ENCODE measurements at places on chromosomes 2 and 18.

GRCh38 chr2:160367887-160368286 lies 125.7 kb downstream of the RBMS1 start:
- DNase-seq = no peak

DNA sequence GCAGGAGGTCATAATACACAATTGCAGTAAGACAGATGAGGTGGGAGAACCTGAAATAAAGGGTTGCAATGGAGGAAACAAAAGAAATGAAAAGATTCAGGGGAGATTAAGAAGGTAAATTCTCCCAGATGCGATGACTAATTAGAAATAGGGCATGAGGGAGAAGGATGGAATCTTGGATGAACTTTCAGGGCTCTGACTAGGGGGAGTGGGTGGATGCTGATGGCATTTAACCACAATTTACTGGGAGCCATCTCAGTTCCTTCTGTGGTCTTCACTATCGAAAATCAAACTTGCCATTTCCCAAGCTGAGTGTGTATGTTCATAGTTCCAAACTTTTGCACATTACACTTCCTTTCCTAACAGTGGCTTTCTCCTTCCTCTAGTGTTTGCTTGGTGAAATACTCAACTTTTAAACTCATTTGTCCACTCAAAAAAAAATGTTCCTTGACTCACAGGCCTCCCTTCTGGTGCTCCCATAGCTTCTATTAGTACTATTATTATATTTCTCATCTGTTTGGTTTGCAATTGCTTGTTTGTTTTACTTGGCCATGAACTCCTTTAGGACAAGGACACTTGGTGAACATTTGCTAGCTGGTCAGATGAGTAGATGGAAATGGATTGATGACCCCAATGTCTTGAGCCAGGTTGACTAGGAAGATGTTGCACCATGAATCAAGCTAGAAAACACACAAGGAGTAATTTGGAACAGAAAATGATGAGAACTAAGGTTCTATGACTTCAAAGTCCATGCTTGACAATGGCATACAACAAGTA lies 178.5 kb downstream of the DIS3L2 start:
- no peak for DNase-seq

DNA sequence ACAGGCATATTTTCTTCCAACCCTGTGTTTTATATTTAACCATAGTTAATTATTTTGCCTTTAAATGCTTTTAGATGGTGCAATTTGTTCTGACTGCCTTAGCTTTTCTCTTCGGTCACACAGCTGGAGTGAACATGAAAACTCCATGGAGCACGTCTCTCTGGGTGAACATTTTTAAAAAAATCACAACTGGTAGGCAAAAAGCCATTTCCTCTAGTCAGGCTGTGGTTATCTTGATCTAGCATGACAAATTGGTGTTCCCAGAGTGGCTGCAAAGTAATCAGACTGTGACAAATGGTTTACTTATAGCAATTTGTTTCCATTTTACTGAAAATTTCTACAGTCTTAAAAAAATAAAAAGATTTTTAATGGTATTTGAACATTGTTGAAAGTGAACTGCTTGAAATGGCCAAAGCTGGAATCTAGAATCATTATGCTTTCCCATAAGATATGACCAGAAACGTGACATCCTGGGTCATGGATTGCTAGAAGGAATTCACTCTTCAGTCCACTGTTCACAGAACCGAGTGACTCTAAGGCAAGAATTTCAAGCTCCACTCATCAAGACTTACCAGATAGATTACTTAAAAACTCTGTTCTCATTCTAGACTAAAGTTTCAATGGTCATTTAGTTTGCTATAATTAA lies 703.6 kb downstream of the CPS1 start:
- no peak for DNase-seq

- DNase-seq = no peak
These were observed 146.2 kb upstream of the MSH6 start for GRCh38 chr2:47636596-47637264.

- DNase-seq = peak; percentile 6
These were observed 47.4 kb upstream of the NXPH2 start for GRCh38 chr2:138827426-138828054.

DNA sequence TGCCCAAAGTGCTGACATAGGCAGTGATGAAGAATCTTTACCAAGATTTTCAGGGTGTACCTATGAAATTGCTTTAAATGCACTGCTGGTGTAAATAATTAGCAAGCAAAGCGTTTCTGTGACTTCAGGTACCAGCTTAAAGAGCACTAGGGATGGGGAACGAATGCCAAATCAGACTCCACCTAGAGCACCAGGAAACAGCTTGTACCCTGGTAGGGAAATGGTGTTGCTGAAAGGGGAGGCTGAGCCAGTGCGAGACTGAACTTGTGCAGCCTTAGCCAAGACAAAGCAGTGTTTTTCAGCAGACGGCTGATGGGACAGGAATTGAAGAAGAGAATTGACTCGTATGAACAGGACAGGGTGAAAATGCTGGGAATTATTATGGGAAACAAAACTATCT lies 65.6 kb downstream of the TWSG1 start:
- no peak for DNase-seq

GRCh38 chr2:73984922-73985307 lies 205 bp downstream of the TET3 start:
- DNase-seq = no peak

GRCh38 chr2:96163768-96164429 lies 18.7 kb upstream of the DUSP2 start:
- DNase-seq = no peak

DNA sequence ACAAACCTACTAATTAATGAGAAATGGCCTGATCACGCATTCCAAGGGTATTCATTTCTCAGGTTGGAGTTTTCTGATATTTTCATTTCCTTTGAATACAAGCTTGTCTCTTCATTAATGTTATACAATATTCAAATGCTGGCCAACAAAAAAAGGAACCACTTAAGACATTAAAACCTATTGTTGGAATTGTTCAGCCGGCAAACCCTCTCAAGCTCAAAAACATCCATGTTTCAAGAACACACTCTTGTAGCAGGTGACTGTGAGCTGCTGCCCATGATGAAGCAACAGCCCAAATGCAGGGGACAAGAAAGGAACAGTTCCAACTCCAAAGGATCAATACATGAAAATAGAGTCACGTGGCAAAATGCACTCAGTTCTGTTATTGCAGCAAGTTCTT lies 454.5 kb downstream of the BCL11A start:
- no peak for DNase-seq

DNA sequence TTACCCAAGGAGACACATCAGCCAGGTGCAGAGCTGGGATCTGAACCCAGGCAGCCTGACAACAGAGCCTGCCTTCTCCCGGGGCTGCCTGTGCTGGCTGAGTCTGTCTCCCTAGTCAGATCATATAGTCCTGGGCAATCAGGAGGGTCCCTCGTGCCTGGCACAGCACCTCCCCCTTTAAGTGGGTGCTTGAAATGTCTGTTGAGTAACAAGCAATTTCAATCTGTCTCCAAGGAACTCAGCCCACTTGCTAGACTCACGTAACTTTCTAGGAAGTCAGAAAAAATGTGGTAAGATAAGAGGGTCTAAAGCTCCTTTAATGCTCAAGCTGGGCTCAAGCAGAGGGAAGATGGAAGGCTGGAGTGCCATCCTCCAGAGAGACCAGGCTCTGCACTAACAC lies 51.9 kb downstream of the REEP1 start:
- DNase-seq = no peak

GRCh38 chr2:29747786-29748470 lies 173.5 kb downstream of the ALK start:
- no peak for DNase-seq

- no peak for DNase-seq
These were observed 1.3 kb downstream of the NPPC start for GRCh38 chr2:231924889-231925275.

DNA sequence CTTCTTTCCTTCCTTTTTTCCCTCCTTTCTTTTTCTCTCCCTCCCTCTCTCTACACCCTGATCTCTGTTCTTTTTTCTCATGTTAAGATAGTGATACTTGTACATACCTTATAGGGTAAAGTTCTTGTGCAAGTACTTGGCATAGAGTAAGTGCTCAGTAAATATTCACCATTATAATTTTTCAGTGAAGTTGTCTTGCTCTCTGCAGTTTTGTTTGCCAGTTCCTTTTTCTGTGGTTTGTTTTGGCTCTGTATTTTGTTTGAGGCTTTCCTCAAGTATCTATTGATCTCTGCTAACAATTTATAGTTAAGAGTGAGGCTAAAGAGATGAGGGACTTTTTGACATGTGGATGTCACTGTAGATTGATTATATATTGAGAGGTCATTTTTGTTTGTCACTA lies 48.0 kb downstream of the MTX2 start:
- DNase-seq = no peak

DNA sequence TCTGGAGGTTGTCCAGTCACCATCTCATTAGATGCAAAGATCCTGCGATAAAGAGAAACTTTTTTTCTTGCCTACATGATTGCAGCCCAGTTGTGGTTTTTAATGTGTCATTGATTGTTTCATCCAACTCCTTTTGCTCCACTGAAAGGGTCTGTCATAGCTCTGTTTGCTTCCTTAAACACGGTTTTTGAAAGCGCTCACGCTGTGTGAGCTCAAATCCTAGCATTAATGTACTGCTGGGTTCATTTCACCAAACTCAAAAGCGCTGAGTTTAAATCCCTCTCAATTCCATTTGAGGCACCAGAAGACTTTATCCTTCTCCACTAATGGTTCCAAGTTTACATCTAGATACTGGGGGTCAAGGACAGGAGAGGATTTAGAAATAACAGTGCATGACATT lies 53.6 kb downstream of the CDK15 start:
- no peak for DNase-seq

DNA sequence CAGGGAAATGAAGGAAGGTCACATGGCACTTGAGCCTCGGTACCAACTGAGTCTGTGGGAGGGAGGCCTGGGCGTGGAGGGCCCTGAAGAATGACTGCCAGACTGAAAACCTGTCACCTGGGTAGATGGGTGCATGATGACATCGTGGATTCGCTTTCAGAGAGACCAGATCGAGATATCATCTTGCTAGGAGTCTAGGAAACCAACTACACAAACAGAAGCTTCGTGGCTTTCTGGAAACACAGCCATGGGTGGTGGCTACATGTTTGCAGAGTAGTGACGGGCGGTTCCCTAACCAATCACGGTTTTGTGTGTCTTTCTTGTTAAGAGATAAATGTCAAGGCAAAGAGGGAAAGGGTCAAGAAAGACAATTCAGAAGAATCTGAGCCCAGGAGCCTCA lies 155.0 kb downstream of the EIPR1 start:
- DNase-seq = no peak

DNA sequence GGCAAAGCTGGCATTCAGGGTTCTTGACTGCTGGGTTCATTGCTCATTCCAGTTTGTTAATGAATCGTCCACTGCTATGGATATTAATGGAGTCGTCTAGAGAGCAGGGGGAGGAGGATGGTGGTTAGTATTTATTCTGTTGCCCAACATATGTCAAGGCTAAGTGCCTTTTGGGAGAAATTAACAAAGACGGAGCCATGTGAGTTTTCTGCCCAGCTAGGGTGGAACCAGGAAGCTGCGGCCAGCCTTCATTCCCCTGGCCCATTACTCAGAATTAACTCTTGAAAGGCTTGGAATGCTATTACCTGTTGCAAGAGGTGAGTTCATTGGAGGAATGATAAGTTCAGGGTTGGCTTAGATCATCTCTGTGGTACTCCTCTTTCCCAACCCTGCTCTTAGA lies 19.3 kb downstream of the IGFBP2 start:
- DNase-seq = no peak

DNA sequence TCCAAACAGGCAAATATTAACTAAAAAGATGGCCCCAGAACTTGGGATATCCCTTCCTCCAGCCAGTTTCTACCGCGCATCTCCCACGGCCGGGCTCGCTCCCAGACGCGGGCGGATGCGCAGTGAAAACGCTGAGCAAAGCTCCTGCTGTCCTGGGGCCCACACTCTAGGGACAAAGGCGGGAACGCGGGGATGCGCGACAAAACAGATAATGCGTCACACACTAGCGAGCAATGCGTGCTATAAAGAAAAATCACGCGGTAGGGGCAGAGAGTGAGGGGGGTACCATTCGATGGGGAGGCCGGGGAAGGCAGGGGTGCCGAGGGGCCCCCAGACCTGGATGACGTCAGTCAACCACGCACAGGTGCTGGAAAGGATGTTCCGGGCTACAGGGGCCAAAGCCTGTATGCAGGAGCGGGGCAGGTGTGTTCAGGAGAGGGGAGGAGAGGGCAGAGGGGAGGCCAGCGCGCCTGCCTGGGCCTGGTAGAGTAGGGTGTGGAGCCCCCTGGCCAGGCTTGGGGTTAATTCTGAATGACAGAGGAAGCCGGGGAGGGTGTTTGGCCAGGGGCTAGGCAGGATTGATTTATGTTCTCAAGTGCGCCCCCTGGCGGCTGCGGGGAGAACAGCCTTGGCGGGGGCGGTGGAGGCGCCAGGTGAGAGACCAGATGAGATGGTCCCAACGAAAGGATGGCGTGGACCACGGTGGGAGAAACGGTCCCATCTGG lies 14.9 kb upstream of the ITM2C start:
- no peak for DNase-seq

- no peak for DNase-seq
These were observed 250.7 kb downstream of the GBX2 start for GRCh38 chr2:235917506-235917905.

GRCh38 chr18:48452861-48453323 lies 43.7 kb upstream of the ZBTB7C start:
- DNase-seq = no peak

- no peak for DNase-seq
These were observed 6.7 kb downstream of the MIB1 start for GRCh38 chr18:21747268-21747667.

- no peak for DNase-seq
These were observed 36.0 kb upstream of the HDAC4 start for GRCh38 chr2:239436669-239437335.

DNA sequence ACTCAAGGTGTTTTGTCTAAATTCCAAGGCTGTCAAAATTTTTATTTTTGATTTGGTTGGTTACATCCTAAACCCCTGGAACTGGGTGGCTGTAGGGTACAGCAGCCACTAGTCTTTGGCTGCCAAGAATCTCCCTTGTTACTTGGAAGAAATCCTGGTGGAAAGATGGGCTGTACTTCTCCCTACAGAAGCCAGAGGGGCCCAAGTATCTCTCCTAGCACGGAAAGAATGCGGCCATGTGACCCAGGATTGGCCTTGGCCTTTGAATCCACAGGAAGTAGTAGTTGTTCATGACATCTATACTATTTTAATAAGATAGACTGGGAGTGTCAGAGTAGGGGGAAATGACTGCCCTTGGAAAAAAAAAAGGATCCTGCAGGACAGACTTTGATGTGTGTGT lies 54.4 kb upstream of the MYO3B start:
- no peak for DNase-seq

GRCh38 chr2:224816816-224817215 lies 100.7 kb upstream of the CCDC195 start:
- no peak for DNase-seq

- no peak for DNase-seq
These were observed 22.8 kb downstream of the COL6A3 start for GRCh38 chr2:237391140-237391539.

GRCh38 chr2:47838686-47839085 lies 55.7 kb downstream of the MSH6 start:
- no peak for DNase-seq

GRCh38 chr2:186485576-186485870 lies 537 bp upstream of the ZC3H15 start:
- DNase-seq = no peak

GRCh38 chr18:66632756-66633155 lies 28.9 kb upstream of the CDH19 start:
- no peak for DNase-seq

Measured in SHP77 treated with DMSO at 0.1 percent for 48 hours (cell line).